ENCODE measurements at places on chromosomes 12 and 14. TPM values are rescaled to one million over a fixed set of nuclear protein-coding genes. Genes with fewer than 3 reads are reported as not detected.

RNF31 gene
- total RNA-seq = 77.5 TPM

DNA sequence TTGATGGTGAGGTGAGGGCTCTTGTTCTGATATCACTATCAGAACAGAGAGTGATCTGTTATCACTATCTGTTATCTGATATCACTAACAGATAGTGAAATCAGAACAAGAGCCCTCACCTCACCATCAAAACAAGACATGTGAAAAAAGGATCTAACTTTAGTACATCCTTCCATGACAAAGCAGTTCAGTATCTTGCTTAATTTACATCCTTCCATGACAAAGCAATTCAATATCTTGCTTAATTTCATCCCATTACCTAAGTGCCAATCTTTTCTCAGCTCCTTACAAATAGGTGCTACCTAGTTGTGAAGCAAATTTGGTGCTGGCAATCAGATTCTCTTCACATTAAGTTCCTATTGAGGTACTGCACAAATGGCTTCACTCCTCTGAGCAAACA lies 1865.6 kb upstream of the FLRT2 start:
- no peak for DNase-seq

TBPL2 gene
- total RNA-seq = not detected

TMEM229B gene
- 2.9 TPM for total RNA-seq

DICER1 gene
- total RNA-seq = 46.7 TPM
